ENCODE measurements at places on chromosomes 3 and 15.

GRCh38 chr3:45923755-45924154 is 19.5 kb upstream of the CXCR6 start:
- DNase-seq = no peak

DNA sequence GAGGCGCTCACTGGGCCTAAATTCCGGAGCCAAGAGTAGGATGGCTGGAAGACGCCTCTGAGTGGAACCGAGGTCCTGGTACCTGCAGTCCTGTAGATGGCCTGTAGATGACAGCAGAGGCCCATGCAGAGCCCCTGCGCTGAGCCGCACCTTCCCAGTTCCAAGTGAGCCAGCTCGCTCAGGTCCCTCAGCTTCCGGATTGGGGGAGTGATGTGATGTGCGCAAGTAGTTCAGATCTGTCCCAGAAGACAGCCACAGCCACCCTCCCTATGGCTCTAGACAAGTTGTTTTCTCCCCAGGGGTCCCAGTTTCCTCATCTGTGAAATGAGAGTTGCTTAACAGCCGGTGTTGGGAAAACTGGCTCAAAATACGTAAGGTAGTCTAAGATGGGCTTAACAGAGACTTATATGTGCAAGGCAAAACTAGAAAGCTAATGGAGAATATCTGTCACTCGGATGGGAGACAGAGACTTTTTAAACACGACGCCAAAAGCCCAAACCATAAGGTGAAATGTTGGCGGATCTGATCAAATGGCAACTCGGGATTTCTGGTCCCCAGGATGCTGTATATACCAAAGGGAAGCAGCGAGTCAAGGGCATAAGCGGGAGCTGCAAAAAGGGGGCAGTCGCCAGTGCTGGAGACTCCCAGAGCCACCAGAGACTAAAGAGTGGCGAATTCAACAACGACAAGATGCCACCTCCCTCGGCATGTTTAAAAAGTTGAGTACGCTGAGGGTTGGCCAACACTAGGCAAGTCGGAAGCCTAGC is 765 bp upstream of the MAPKAPK3 start:
- peak; percentile 93 for DNase-seq

DNA sequence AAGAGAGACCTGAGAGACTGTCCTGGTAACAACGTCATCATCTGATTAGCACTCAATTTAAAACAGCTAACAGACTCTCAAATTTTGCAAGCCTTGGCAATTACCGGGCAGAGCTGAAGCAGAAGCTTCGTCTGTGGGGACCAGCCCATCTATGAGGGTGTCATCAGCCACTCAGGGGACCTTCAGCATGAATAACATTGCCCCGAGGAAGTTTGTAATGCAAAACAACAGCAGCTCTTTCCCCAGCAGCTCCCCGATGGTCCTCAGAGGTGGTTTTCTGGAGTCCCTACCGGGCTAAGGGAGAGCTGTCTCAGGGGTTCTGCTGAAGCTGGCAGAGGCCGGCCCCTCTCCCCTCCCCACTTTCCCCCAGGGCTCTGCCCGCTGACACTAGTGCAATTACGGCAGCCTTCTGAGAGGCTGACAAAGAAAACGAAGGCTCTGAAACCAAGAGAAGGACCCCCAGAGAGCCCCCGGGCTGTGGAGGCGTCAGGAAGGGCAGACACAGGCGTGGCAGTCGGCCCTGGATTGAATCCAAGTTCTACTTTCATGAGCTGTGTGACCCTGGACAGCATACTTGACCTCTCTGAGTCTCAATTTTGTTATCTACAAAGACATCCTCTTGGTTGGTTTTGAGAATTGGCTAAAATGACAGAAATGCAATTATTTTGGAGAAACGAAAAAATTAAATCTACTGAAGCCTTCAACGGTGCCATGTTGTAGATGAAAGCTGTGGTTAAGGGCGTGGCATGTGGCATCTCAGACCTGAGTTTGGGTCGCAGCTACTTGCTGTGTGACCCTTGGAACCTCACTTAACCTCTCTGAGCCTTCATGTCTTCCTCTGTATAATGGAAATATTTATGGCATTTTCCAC is 102.1 kb upstream of the TLE3 start:
- no peak for DNase-seq

GRCh38 chr3:104992676-104993075 is 374.0 kb upstream of the ALCAM start:
- no peak for DNase-seq

DNA sequence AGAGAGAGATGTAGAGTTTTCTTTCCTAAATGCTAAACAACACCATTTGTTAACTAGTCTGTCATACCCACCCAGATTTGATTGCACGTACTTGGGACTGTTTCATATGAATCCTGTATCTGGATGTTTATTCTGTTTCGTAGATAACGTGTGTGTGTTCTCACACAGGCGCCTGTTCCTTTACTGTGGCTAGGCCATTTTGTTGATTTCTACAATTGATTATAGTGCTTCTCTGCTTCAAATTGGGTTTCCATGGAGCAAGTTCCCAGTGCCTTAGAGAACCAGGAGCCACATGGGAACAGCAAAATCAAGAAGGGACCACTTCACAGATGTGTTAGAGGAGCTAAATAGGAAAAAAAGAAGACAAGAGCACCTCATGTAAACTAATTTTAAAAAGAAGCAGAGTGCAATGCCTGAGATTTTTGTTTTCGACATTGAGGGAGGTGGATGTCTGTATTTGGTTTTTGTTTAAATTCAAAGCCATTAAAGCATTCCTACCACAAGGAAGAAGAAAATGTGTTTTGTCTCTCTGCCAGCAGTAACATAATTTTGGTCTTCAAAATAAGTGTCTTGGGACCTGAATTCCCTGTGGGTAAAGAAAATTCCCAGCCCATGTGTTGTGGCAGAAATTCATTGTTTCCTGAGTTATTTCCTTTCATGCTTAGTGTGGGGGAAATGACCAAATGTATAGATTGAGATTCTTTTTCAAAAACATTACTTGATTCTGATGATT is 424.0 kb upstream of the C2CD4B start:
- no peak for DNase-seq

GRCh38 chr3:44039006-44039405 is 202.7 kb upstream of the TOPAZ1 start:
- no peak for DNase-seq

DNA sequence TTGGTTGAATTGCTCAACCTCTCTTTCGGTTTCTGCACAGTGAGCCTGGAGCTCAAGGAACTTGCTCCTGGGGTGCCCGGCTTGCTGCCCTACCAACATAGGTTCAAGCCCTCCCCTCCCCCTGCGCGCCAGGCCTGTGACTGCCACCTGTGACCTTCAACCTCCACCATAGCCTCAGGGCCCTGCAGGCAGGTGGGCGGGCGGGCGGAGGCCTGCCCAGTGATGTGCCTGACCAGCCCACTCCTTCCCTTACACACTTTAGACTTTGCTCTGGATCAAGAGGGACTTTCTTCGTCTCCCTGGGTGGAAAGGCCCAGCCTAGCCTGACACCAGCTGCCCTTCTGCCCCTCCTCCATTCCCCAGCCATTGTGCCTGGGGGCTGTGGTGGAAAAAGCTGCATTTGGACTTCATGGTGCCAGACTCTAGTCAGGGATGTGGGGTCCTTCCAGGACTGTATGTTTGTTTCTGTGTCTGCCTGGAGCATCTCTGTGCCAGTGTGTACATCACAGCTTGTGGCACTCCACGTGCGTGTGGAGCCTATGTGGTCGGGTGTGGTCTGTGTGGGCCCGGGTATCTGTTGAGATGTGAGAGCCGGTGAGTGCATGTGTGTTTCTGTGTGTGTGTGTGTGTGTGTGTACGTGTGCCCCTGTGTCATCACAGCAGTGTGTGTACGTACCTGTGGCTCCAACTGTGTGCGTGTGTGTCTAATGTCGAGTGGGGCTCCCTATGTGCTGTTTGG is 9.5 kb downstream of the PRKCD start:
- no peak for DNase-seq

- DNase-seq = no peak
Observed at GRCh38 chr3:5058471-5058951, 63.6 kb upstream of the ARL8B start.

DNA sequence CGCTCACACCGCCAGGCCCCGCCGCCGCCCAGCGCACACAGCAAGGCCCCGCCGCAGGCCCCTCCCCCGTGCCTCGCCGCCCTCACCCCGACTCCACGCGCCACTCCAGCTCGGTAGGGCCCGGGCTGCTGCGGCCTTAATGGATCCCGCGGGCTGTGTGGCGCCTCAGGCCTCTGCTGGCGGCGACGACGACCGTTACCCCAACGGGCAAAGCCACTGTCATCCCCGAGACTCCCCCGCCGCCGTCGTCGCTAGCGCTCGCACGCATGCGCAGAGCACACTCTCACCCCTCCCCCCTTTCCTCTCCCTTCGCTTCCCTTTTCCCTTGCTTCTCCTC is at the start of gene MSL2:
TSS of gene MSL2 (minus strand) at position 272 of the 337 bp plus-strand sequence. CDS start 1,222 bp downstream, outside the sequence.
- no peak for DNase-seq

GRCh38 chr3:113783980-113784379 is 37.1 kb downstream of the ATP6V1A start:
- DNase-seq = no peak

DNA sequence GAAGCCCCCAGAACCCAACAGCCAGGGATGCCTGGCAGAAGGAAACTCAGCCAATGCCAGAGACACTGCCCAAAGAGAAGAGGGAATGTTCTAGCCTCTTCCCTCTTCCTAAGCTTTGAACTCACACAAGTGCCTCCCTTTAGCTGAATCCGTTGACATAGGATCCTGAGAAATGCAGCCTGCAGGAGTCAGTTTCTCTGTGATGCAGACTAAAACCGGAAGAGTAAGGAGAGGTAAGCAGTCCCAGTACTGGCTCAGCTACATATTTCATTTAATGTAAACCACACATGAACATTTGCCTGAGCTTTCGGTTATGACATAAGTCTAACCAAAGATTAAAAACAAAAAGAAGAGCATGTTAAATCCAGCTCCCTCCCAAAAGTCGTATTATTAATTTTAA is 768.7 kb downstream of the TBL1XR1 start:
- no peak for DNase-seq

DNA sequence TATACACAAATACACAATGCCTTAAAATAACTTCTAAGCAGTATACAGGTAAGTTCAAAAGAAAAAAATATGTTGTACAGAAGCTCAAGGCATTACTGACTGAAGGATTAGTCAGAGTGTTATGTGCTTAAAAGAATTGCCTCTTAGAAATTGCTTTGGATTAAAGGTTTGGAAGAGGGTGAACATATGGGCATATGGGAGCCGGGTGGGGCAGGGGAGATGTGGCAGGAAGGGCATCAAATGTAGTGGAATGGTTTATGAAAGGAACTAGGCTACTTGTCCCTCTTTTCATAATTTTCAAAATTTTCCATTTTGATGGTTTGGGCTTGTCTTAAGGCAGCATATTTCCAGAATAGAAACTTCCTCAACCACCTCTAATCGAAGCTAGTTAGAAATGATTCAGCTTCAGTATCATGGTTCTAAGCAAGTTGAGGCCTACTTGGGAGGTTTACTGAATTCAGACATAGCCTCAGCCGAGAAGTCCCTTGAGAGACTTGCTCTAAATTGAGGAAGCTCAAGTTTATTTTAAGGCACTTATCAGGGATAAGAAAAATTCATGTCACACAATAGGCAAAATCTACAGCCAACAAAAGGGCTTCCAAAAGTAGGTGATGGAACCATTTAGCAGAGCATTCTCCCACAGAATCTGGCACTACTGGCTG is 10.1 kb upstream of the GOLGB1 start:
- DNase-seq = no peak

GRCh38 chr3:106930086-106930485 is 447.2 kb upstream of the CCDC54 start:
- no peak for DNase-seq

DNA sequence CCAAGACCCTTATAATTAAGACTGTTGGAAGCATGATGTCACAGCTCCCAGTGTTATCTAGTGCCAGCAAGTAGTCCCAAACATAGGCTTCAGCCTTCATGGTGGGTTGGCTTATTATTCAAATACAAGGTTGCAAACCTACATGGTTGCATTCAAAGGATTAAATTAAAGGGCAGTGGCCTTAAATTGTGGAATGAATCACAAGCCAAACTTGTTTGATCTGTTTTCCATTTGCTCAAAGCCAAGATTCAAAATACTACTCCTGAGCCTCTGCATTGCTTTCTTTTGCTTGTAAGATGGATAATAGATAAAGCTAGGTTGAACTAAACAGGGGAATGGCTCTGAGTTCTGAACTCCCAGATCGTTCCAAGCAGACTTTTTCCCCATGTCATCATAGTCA is 52.4 kb upstream of the GNB4 start:
- DNase-seq = no peak

DNA sequence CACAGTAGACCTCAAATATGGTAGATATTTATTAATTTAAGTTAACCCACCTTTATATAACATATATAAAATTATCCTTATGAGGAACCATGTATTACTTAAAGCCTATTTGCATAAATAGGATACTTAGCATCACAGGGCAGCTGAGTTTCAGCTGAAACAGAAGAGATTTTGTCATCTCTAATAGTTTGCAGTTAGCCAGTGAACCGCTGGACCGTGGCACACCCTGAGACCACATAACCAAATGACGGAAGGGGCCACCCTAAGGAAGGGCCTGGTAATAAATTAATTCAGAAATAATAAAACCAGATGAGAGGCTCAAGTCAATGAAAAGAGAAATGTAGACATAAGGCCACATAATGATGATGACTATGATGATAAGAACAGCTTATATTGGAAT is 107.7 kb downstream of the MYO5A start:
- no peak for DNase-seq

DNA sequence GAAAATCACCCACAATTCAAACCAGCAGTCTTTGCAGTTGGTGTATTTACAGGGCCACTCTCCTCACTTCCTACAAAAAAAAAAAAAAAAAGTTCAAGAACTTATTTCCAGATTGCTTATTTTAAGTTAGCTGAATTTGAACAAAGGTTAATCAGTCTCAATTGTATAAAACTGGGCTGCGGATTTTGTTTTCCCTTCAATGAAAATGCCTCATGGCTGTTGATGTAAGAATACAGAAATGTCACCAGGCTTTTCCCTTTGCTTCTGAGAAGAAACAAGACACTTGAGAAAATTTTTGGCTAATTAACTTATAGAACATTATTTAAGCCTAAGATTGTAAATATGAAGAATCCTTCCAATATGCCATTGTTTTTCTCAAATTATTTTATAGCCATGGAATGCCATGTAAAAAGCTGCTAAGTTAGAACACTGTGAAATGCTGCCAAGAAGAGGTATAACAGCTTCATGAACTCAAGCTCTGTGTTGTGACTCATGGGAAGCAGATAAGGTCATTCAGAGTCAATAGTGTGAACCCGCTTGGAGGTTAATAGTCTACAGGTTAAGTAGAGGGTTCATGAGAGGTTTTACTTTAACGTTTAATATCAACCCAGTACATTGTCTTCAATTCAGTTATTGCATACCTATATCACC is 84.3 kb upstream of the ABI3BP start:
- DNase-seq = no peak

DNA sequence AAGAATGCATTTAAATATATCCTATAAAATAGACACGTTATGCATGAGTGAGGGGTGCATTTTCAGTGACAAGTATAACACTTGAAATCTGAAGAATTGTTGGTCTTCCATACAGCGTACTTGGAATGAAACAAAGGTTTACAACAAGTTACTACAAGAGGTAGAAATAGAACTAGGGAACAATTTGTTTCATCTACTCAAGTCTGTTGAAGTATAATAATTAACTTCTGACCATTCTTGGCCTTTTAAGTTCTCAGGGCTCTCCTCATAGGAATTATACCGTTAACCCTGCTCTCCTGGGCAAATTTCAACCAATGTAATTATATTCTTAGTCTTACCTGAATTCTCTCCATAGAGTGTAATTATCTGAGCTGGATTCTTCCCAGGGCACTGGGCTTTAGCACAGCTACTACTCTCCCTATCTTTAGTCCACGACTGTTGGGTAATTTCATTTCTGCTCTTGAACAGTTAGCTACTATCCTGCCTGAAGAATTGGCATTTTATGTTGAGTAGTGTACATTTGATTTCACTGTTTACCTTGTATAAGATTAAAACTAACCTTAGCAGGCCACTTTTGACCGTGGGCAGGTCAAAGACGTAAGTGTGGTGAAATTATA is 100.6 kb downstream of the UBE2E2 start:
- DNase-seq = no peak

Measured in HuH-7.5 (cell line).